ENCODE measurements at places on chromosomes 7 and 10.

- no peak for DNase-seq
These were observed 12.1 kb downstream of the ABCA13 start for GRCh38 chr7:48183370-48183743.

DNA sequence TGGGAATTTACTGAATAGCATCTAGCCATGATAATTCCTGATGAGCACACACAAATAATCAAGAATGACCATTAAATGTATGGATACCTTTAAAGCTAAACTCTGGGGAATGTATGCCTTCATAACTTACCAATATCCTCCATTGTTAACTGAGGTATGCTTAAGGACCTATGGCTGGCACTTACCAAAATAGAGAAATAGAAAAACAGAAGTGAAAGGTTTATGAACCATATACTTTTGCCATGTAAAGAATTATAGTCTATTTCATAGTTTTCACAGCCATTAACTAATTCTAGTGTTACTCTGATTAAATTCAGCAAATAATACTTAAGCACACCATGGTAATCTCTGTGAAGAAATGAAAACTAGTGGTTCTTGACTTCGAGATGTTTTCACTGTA is 1360.6 kb upstream of the LRRTM3 start:
- no peak for DNase-seq

GRCh38 chr10:109963439-109963838 is 40.1 kb upstream of the XPNPEP1 start:
- DNase-seq, result no peak

DNA sequence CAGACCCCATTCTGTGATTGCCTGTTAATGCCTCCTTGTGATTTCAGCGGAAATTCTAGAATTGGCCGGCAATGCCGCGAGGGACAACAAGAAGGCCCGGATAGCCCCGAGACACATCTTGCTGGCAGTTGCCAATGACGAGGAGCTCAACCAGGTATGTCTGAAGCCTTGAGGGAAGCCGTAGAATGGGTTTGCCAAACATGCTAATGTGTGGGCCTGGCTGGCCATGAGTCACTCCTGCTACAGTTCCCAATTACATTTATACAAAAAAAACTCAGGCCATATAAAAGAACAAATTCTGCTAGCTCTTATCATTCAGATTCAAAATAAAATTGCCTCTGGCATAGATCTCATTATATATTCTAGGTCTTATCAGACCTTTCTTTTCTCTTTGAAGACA is 37.4 kb downstream of the MACROH2A2 start:
- DNase-seq, result no peak

GRCh38 chr7:105408791-105409410 is 20.2 kb upstream of the SRPK2 start:
- no peak for DNase-seq

DNA sequence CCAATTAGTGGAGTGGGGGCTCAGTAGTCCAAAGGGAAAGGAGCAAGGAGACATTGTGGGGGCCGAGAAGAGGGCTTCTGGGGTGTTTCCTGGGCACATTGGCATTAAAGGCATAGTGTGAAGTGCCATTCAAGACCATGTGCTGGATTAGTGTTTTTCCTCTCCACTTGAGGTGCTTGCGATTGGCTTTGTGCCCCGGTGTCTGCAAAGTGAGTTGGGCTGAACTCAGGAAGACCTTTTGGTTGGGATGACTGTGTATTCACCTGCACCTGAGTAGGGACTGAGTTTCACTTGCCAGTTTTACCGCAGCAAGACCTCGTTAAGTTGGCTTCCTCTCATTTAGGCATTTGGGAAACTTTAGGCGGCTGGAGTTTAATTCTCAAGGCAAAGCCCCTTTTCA is 73.0 kb downstream of the TCF7L2 start:
- DNase-seq, result no peak

DNA sequence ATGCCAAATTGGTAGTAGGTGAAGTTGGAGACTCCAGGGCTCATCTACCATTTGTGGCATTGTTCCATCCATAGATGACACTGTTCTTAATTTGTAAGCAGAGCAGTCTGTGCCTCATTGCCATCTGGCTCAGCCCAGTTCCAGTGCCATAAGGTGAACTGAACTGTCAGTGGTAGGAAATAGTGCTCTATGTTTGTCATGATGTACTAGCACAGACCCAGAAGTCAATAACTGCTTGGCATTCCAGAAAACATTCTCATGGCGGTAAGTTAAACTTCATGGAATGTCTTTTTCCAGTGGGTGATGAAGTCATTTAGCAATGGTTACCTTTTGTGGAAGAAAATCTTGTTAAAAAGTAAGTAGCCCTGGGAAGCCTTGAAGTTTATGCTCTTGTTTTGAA is 302.7 kb downstream of the SUGCT start:
- DNase-seq, result no peak

GRCh38 chr10:43957267-43958070 is 308.8 kb upstream of the ZNF32 start:
- DNase-seq, result no peak

GRCh38 chr7:19707240-19707639 is 1.6 kb downstream of the POLR1F start:
- DNase-seq, result no peak

DNA sequence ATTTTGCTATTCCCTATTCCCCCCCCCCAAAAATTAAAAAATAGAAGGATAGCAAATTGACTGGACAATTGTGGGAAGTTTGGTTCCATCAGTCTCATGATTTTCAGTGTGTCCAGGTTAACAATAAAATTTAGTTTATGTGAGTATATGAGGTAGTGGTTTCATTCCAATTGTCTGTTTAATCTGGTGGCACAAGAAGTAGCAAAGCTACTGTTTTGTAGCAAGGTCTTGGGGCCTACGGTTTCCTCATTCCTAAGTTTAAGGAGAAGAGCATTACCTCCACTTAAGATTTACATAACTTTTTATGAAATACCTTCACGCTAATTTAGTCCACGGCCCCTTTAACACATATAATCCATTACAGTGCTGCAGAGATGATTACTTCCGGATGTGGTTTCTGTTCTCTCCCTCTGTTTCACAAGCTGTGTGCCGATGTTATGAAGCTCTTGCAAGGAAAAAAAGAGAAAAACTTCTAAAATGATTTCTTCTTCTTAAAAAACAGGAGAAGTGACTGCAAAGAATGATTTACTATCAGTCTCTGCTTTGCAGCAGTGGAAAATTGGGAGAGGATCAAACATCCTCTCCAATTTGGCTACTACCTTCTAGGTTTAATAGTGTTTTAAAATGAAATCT is 32.7 kb upstream of the NPVF start:
- DNase-seq, result no peak

GRCh38 chr7:6608794-6609193 is 6.6 kb upstream of the ZNF853 start:
- no peak for DNase-seq

- DNase-seq, result no peak
These were observed 9.3 kb downstream of the CHST12 start for GRCh38 chr7:2412587-2413201.

GRCh38 chr10:51112013-51112412 is 37.7 kb downstream of the PRKG1 start:
- DNase-seq, result no peak

DNA sequence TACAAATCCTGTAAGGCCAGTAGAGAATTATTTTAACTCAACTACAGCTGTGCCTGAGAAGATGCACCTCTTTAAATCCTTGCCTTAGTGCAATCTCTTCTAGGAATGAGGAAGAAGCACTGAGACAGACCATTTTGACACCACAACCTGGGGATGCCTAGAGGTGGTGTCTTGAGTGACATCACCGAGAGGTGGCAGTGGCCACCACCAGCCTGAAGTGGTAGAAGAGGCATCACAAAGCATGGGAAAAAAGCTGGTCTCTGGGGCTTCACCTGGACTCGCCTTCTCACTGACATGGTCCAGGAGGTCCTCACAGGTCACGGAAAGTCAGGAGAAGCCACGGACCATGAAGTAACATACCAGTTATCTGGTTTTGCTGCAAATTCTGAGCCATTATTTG is 99.2 kb upstream of the PDLIM1 start:
- DNase-seq, result no peak

DNA sequence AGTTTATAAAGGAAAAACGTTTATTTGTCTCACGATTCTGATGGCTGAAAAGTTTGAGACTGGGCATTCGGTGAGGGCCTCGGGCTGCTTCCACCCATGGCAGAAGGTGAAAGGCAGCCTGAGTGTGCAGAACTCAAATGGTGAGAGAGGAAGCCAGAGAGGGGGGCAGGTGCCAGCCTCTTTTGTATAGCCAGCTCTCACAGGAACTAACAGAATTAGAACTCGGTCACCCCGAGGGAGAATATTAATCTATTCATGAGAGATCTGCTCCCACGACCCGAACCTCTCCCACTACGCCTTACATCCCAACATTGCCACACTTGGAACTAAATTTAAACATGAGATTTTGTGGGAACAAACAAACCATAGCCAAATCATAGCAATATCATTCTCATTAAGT is 112.6 kb downstream of the ZPBP start:
- DNase-seq, result no peak

DNA sequence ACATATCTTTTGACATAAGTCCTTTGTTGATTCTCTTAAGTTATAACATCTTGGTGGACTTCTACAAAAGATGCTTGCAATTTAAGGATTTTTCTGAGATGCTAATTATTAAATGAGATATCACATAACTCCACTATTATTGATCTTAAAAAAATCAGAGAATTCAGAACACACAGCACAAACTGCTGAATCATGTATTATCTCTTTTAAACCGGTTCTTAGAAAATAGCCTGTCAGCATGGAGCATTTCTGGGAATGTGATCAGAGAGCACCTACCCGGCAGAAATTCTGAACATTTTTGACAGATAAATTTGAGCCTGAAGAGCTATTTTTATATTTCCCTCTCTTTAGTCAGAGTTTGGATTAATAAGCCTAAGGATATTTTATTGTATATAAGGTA is 50.2 kb upstream of the PCLO start:
- no peak for DNase-seq

GRCh38 chr7:28862595-28863272 is 95.4 kb downstream of the TRIL start:
- DNase-seq, result no peak

GRCh38 chr10:101230183-101230917 is 1.1 kb upstream of the LBX1 start:
- DNase-seq, result no peak

GRCh38 chr10:126734967-126735366 is 64.5 kb upstream of the C10orf90 start:
- no peak for DNase-seq

DNA sequence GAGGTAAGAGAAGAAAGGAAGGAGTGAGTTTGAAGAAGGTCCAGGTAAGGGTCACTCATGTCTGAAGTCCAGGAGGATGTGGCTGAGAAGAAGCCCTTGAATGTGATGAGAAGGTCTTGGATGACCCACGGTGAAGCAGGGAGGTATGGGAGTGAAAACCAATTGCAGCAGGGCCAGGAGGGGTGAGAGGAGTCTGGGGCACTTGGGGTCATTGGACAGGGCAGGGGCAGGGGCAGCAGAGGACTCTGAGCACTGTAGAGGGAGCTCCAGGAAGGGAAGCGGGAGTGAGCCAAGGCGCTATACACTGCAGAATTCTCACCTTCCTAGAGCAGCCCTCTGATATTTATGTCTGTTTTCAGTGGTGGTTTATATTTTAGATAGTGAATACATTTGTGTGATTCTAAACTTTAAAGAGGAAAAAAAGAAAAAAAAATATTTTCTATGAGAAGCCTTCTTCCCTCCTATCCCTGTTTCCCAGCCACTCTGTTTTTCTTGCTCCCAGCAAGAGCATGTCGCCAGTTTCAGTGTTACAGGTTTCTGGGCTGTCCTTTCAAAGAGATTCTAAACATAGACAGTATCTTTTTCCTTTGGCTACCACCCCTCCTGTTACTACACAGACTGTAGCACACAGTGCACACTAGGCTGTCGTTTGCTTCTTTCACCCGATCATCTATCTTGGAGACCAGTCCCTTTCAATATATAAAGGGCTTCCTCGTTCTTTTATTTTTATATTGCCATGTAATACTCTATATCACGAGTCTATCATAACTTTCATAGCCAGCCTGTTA is 24.5 kb downstream of the BLVRA start:
- no peak for DNase-seq

- no peak for DNase-seq
These were observed 46.8 kb downstream of the NRAP start for GRCh38 chr10:113617086-113617485.

- no peak for DNase-seq
These were observed 662.5 kb downstream of the KCNMA1 start for GRCh38 chr10:76975126-76975525.

DNA sequence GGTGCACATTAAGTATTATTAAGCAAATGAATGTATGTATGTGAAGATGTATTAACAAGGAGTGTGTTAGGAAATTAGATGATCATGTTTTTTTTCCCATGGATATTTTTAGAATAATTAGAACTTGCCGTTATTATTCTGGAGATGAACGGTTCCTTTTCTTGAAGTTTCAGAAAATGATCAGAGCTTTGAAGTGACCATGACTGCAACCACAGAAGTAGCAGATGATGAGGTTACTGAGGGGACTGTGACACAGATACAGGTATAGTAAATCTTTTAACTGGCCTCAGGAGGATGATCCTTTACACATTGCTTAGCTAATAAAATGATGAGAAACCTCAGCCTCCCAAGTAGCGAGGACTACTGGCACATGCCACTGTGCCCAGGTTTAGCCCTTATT is 18.6 kb downstream of the DMTF1 start:
- no peak for DNase-seq

- no peak for DNase-seq
These were observed 99.9 kb upstream of the AKR1E2 start for GRCh38 chr10:4725917-4726606.

- DNase-seq, result no peak
These were observed 204.9 kb downstream of the DOCK4 start for GRCh38 chr7:112001091-112001826.

- DNase-seq, result no peak
These were observed 67.1 kb downstream of the CUBN start for GRCh38 chr10:17062493-17062892.

Measured in H9 (cell line).